ENCODE measurements at places on chromosomes 3 and 15.
A peak's percentile ranks its signal among the peaks of the same experiment; 100 is the strongest.

DNA sequence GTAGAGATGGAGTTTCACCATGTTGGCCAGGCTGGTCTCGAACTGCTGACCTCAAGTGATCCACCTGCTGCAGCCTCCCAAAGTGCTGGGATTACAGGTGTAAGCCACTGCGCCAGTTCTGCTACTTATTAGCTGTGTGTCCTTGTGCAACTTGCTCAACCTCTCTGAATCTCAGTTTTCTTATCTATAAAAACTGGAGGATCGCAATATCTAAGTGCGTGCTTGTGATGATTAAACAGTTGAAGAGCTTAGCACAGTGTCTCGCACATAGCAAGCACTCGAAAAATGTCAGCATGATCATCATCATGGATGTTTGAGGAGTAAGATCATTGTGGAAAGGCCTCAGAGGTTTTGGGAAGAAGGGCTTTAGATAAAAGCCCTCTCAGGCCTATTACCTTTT, 10.8 kb downstream of the CLCN2 start:
- DNase-seq: no peak

GRCh38 chr3:39362192-39362591, 21.0 kb upstream of the SLC25A38 start:
- DNase-seq: no peak

- no peak for DNase-seq
These were observed 175.5 kb downstream of the ATG7 start for GRCh38 chr3:11447584-11448200.

DNA sequence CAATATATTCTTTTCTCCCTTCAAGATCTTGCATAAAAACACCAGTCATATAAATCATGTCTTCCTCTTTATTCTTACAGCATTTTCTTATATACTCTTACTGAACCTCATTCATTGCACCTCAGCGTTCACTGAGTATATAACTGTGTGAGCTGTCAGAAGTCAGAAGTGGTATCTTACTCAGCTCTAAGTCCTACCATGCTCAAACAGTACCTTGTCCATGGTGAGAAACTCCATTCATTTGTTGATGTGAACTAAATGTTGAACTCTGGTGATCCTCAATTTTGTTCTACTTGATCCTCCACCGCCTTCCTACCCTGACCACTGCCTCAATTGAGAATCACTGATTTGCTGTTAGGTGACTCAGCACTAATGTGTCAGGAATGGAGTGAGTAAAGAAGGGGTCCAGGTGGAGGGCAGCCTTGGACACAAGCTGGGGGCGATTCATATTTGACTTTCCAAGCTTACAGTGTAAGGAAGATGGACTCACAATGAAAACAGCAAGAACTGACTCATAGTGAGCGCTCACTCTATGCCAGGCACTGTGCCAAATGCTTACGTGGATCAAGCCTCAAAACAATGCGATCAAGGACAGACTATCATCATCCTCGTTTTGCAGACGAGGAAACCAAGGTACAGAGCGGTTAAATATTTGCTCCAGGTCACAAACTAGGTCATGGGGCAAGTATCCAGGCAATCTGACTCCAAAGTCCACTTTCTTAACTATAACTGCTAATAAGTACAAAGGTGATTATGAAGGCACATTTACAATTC, 13.5 kb upstream of the ZFYVE19 start:
- peak; percentile 98 for DNase-seq
